GM04504 (cell line): ENCODE measurements at places on chromosomes 6 and 20.

GRCh38 chr20:59105581-59105980 is 58.0 kb upstream of the ZNF831 start:
- no peak for DNase-seq

GRCh38 chr6:28203201-28203600 is 21.9 kb upstream of the ZSCAN9 start:
- no peak for DNase-seq

GRCh38 chr6:71491844-71492243 is 203.2 kb downstream of the OGFRL1 start:
- no peak for DNase-seq

GRCh38 chr6:89144354-89144906 is 1.4 kb upstream of the PM20D2 start:
- DNase-seq, result no peak

- no peak for DNase-seq
Observed at GRCh38 chr20:25859649-25860530, 163.2 kb upstream of the ZNF337 start.

- peak; percentile 18 for DNase-seq
Observed at GRCh38 chr6:87393026-87393622, 14.6 kb upstream of the CFAP206 start.

DNA sequence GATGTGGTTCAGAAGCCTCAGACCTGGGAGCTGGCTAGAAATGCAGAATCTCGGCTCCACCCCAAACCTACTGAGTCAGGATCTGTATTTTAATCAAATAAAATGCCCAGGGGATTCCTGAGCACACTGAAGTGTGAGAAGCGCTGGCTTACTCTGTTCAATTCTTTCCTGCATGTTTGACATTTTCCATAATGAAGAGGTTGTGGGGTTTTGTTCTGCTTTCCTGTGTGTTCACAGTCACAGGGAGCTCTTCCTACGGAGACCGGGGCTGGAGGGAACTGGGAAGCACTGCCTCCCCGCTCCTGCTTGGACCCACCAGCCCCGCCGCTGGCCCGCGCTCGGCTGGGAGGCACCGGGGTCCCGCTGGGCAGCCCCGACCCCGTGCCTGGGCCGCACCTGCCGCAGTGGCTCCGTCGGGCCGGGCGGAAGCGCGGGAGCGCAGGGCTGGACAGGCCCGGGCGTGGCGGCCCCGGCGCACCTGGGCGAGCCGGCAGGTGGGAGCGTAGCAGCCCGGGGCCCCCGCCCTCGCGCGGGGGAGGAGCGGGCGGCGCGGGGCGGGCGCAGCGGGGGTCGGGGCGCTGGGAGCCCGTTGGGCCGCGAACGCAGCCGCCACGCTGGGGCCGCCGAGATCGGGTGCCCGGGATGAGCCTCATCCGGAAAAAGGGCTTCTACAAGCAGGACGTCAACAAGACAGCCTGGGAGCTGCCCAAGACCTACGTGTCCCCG is at the start of gene MAPK13:
TSS of gene MAPK13 (plus strand) at position 573 of the 726 bp plus-strand sequence. CDS start at position 643, 70 bp downstream.
- DNase-seq, result no peak

- DNase-seq, result no peak
Observed at GRCh38 chr20:32354592-32355416, 3.3 kb upstream of the ASXL1 start.

DNA sequence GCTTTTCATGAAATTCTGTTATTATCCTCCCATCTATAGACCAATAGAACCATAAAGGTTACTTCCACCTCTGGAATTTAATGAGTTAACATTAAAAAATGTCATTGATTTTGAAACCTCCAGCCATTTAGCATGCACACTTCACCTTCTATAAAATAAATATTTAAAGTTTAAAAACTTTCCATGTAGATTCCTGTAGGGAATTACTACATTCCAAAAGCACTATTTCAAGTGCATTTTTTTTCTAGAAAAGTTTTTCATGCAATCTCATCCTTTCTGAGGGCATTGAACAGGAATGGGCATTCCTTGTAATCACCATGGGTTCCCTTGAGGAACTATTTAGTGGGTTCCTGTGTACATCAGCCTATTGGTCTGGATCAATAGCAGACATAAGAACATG is 253.8 kb upstream of the RIN2 start:
- no peak for DNase-seq

DNA sequence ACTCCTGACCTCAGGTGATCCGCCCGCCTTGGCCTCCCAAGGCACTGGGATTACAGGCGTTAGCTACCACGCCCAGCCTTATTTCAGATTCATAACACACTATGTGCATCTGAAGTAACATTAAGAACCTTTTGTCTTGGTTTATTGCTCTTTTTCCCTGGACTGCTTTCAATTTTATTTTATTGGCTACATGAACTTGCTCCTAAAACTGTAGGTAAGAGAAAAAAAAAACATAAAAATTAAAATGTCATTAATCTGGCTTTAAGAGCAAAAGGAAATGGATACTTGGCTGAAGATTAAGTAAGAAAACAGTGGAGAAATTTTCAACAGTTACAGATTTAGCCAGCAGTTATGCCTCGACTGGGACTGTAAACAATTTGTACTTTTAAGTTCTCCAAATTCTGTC is 62.5 kb downstream of the GJA1 start:
- no peak for DNase-seq

GRCh38 chr20:4821590-4821989 is 99.9 kb downstream of the PRND start:
- DNase-seq, result no peak

GRCh38 chr6:106115286-106115685 is 29.1 kb downstream of the PRDM1 start:
- DNase-seq, result no peak

GRCh38 chr6:44926556-44926955 is 401.6 kb upstream of the RUNX2 start:
- DNase-seq, result no peak

GRCh38 chr6:80988286-80988685 is 764.2 kb downstream of the TENT5A start:
- DNase-seq, result no peak

DNA sequence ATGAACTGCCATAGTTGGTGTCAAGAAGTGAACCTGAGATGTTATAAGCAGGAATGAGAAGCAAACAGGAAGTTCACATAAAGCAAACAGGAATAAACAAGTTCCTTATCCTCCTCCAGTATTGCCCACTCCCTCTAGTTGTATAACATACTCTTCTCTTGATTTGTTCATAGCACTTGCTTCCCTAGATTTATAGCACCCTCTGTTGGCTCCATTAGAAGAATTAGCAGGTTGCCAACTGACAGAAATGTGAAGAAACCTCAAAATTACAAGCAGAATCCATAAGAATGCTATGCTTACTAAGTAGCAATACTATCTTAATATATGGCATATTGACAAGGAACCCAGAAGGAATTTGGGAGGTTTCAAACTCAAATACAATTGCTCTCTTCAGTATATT is 195.4 kb downstream of the TBX18 start:
- DNase-seq, result peak; percentile 31

DNA sequence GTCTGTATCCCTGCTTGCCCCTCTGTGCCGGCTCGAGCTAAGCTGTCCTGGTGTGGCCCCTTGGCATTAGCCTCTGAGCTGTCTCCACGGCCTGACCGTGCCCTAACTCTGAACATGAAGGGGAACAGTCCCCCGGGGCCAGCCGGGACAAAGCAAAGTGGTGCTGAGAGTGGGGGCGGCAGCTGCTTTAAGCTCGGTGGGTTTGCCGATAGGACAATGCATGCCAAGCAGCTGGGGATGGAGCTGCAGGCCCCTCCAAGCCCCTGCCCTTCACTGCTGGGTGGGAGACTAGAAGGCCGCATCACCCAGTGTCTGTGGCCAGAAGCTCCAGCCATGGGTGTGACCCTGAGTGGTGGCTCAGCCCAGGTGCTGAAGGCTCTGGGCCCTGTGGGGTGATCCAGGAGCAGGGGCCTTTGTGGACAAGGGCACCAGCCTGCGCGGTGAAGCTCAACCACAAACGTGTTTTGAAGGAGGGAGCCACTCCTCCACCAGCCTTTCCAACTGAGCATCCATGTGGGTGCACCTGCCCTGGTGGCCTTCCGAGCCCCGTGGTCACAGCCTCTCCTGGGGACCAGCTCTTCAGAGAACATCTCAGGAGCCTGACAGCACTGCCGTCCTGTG is 242.5 kb downstream of the ERMARD start:
- DNase-seq, result no peak

- no peak for DNase-seq
Observed at GRCh38 chr6:145119081-145119480, 616.2 kb downstream of the EPM2A start.

DNA sequence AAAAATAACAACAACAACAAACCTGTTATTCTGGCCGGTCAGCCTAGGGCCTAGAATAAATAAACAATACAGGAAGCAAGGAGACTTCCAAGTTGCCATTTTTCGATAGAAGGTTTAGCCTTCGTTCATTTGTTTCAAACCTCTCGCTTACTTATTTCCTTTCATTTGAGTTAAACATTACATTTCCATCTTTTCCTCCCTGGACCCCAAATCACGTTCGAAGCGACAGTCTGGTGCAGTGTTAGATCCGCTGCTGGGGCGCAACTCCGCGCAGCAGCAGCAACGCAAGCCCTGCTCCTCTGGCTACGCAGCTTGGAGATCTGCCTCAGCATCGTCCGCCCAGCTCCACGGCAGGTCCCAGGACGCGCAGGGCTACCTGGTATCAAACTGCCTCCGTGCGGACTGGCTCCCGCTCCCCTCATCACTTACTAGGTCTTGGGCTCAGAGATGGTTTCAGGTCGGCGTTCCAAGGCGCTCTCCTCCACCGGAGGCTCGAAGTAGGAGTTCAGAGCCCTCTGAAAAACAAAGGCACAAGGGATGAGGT is 530 bp downstream of the TDP2 start:
- DNase-seq, result no peak

DNA sequence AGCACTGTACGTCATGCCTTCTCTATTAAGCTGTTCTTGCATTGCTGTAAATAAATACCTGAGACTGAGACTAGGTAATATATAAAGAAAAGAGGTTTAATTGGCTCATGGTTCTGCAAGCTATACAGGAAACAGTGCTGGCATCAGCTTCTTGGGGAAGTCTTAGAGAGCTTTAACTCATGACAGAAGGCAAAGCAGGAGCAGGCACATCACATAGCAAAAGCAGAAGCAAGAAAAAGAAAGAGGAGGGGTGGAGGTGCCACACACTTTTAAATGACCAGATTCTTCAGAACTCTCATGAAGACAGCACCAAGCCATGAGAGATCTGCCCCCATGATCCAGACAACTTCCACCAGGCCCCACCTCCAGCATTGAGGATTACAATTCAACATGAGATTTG is 30.1 kb downstream of the CYB5R4 start:
- DNase-seq, result no peak

DNA sequence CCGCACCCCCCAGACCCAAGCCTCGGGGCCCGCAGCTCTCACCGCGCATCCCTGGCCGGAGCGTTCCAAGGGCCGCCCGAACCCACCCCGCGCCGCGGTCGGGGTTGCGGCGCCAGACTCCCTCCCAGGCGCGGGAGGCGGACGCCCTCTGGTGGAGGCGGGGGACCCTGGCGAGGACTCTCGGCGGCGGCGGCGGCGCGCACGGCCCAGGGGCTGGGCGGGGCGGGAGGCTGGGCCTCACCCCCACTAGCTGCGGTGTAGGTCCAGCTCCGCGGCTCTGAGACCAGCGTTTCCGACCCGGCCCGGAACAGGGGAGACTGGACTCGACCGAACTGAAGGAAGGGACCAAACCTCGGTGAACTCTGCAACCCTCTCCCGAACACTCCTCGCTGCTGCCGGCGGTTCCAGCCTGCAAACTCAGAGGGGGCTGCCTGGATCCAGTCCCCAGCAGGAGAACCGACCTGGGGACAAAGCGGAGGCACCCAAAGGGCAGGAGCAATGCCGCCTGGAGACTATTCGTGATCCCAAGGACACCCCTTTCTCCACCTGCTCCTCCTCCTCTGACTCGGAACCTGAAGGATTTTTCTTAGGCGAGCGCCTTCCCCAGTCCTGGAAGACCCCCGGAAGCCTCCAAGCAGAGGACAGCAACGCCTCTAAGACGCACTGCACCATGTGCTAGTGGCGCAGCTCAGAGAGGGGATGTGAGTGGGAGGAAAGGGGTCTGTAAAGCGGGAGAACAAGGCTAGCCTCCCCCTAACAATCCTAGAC is 859 bp upstream of the TOMM6 start:
- peak; percentile 53 for DNase-seq

- no peak for DNase-seq
Observed at GRCh38 chr20:33909331-33909921, 84.3 kb upstream of the RALY start.

DNA sequence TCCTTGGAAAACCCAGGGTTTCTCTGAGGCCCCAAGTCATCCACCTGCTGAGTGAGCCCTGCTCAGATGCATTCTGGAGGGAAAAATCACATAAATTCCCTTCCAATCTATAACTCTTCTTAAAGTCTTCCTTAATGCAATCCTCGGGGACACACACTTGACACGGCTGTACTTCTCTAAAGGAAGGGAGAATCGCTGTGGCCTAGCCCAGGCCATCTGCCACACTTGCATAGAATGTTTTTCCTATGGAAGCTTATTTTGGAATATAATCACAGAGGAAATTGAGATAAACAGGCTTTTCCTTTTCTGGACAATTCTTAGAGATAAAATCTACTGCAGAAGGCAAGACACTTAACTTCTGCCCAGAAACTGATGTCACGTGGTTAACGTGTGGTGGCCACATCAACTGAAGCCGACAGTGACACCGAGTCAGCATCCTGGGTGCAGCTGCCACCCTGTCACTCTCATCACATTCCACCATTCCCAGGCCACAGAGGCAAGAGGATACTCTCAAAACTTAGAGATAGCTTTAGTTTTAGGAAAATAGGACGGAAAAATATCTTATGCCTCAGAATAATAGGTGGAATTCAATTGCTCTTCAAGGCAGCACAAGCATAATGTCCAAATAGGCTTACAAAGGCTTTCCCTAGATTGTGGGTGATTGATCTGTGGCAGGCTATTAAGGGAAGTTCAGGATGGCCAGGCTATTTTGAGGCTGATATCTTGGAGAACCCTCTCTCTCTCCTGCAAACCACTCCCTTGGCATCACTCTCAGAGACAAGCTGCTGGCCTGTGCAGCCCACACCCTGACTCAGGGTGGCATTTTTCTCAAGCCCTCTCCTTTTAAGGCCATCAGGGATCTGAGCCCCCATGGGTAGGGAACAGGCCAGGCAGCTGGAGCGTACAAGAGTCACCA is 29.6 kb downstream of the PSMB1 start:
- DNase-seq, result no peak

- DNase-seq, result no peak
Observed at GRCh38 chr20:62480318-62480717, 4.5 kb upstream of the GATA5 start.

DNA sequence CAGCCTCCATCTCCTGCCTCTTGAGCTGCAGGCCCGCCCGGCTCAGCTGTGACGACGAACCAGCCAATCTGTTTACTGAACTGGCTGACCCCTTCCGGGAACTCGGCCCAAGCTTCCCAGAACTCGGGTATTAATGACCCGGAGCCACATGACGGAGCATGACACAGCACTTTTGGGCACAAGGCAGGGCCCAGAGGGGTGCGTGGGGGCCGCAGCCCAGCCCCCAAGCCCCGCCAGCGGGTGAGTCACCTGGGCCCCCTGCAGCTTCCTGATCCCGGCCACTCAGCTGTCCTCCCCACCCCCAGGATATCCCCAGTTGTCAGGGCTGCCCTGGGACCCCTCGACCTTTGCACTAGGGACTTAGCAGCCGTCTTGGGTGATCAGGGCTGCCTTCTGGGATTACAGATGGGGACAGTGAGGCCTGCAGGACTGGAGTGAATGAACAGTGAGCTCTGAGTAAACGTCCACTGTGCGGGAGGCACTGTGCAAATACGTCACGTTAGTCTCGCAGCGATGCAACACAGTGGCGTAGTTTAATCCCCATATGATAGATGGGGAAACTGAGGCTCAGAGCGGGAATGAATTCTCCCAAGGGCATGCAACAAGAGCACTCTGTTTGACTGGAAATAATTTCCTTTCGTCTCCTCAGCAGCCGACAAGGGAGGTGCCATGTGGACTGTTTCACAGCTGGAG is 102.1 kb downstream of the CEBPB start:
- peak; percentile 97 for DNase-seq

- no peak for DNase-seq
Observed at GRCh38 chr6:149905371-149905910, 7.5 kb upstream of the RAET1E start.
